ENCODE measurements at places on chromosomes 4 and X.

- peak; percentile 87 for DNase-seq
These were observed 180.3 kb upstream of the TENM3 start for GRCh38 chr4:182062936-182063335.

DNA sequence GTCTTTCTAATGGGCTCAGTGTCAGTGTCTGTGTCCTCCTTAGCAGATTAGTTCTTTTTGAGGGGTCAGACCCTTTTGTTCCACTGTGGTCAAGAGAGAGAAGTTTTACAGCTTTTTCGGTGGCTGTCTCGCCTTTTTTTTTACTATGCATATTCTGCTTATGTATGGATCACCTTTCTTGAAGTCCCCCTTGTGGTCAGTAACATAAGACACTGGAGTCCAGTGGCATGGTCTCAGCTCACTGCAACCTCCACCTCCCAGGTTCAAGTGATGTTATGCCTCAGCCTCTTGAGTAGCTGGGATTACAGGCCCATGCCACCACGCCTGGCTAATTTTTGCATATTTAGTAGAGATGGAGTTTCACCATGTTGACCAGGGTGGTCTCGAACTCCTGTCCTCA, 54.0 kb upstream of the PGRMC2 start:
- no peak for DNase-seq

DNA sequence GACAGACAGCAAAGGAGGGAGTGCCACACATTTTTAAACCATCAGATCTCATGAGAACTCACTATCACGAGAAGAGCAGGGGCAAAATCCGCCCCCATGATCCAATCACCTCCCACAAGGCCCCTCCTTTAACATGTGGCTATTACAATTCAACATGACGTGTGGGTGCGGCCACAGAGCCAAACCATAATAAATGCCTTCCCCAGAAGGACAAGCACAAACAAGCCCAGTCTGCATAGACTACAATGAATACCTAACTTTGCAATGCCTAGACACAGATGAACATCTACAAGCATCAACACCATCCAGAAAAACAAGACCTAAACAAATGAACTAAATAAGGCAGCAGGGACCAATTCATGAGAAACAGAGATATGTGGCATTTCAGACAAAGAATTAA, 12.3 kb downstream of the ETDA start:
- no peak for DNase-seq

GRCh38 chr4:155818639-155819038, 47.4 kb downstream of the ASIC5 start:
- no peak for DNase-seq

- no peak for DNase-seq
These were observed 11.8 kb downstream of the ZNF182 start for GRCh38 chrX:47992095-47992380.

DNA sequence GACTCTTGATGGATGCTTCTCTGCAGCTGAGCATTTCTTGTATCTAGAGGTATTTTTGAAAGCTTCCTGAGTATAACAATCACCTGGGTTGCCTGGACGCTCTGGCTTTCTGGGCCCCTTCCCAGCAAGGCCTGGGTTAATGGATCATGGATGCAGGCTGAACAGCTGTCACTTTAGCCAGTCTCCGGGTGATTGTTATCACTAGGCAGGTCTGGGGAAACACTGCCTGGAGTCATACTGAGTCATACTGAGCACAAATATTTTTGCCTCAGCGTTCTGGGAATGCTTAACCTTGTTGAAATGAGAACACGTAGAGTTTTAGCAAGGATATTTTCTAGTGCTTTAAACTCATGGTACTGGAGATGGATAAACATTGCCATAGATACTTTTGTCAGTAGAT, 102.6 kb downstream of the PHEX start:
- DNase-seq: no peak

DNA sequence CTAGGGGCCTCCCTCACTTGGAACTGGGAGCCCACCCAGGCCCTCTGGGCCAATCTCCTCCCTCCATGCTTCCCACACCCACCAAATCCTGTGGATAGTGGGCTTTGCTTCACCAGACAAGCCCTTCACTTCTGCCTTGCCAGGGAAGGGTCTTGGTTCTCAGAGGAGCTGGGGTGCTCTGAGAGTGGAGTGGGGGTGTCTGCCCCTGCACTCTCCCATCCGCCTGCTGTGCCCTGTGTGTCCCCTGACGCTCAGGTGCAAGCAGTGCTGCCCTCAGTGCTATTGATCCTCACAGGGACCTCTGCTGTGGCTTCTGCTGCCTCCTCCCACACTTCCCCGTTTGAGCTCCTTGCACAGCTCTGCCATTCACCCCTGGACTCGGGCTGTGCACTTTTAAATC, 117.3 kb upstream of the NKX1-1 start:
- DNase-seq: no peak

- DNase-seq: no peak
These were observed 500.0 kb downstream of the SPRY1 start for GRCh38 chr4:123896446-123897071.

DNA sequence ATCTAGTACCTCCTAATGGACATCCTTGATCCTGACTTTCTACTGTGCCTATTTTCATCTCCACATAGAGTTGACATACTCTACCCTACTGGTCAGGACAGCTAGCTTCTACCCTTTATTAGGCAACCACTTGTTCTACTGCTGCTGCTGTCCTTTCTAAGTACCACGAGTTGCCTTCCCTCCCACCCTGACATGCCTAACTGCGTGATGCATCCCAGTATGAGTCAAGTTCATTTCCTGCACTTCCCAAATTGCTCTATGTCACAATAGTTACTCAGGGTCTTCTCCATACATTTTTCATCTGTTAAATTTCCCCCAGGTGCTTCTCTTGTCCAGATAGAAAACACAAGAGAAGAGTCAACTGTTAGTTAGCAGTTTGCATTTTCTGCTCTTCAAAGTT, 133.4 kb downstream of the TBC1D19 start:
- DNase-seq: no peak

GRCh38 chr4:95470622-95471021, 78.2 kb downstream of the UNC5C start:
- no peak for DNase-seq

GRCh38 chr4:176794651-176795050, 1.9 kb upstream of the VEGFC start:
- no peak for DNase-seq

- no peak for DNase-seq
These were observed 71.3 kb upstream of the LDB2 start for GRCh38 chr4:16969696-16970135.

- no peak for DNase-seq
These were observed 83.9 kb downstream of the QDPR start for GRCh38 chr4:17427991-17428390.

DNA sequence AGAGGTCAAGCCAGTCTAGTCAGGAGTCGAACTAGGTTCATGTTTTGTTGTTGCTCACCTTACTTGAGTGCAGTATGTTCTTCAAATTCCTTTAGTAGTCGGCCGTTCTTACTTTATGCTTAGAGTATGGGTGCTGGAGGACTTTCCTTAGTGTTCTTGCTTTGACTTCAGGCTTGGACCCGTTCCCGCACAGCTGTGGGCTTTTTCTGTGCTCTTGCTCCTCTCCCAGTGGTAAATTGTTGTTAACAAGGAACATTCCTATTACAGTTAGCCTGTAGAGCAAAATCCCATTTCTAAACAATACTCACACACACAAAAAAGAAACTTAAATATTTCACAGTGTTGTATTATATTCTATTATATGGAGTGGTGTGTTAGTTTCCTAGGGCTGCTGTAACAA, 113.5 kb downstream of the RAP1GDS1 start:
- DNase-seq: no peak

GRCh38 chrX:153590961-153591956, 7.7 kb downstream of the CCNQ start:
- no peak for DNase-seq

DNA sequence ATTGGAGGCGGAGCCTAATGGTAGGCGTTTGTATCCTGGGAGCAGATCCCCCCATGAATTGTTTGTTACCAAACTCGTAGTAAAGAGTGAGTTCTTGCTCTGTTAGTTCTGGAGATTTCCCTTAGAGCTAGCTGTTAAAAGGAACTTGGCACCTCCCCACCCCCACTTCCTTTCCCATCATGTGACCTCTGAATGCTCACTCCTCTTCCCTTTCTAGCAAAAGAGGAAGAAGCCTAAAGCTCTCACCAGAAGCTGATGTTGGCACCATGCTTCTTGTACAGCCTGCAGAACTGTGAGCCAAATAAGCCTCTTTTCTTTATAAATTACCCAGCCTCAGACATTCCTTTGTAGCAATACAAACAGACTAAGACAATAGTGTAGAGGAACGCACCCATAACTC, 13.8 kb upstream of the ATOH1 start:
- DNase-seq: peak; percentile 19

DNA sequence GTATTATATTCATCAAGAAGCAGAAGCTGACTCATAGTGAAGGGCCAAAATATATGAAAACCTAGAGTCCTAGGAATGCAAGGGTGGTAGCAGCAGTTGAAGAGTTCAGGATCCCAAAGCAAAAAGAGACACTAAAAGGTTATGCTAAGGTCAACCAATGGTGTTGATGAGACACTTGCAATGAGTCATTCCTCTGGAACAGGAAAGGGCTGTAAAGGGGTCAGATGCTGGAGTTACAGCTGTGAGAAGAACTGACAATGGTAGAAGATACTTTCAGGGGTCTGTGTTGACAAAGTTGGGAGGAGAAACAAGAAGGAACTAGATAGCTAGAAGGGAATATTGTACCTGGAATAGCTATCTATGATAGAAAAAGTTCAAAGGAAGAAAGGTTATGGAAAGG, 47.5 kb downstream of the ZGRF1 start:
- no peak for DNase-seq

- DNase-seq: peak; percentile 39
These were observed at the start of gene STS for GRCh38 chrX:7147413-7147977. Gene STS, plus strand, starts transcription at chrX:7147712. Its CDS starts 105,488 bp downstream, at chrX:7253200.

GRCh38 chr4:40577588-40578253, 51.9 kb downstream of the RBM47 start:
- no peak for DNase-seq

- DNase-seq: no peak
These were observed 337.8 kb downstream of the PDGFC start for GRCh38 chr4:156633847-156634246.

- no peak for DNase-seq
These were observed 243.3 kb downstream of the SLC7A11 start for GRCh38 chr4:137998666-137999429.

DNA sequence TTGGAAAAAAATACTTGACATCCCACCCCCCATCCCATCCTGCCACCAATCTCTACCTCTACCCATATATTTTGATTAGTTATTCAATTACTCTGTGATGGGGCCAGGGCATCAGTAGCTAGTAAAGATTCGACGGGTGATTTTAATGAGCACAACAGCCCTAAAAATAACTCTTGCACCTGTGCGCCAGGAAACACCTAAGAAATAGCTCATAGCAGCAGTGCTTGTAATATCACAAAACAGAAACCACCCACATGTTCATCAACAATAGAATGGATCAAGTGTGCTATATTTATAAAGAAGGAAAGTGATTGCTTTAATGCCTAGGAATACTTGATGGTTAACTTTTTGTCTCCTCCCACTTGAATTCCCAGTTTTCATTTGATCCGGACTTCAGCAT, 225.6 kb upstream of the LCORL start:
- peak; percentile 91 for DNase-seq

DNA sequence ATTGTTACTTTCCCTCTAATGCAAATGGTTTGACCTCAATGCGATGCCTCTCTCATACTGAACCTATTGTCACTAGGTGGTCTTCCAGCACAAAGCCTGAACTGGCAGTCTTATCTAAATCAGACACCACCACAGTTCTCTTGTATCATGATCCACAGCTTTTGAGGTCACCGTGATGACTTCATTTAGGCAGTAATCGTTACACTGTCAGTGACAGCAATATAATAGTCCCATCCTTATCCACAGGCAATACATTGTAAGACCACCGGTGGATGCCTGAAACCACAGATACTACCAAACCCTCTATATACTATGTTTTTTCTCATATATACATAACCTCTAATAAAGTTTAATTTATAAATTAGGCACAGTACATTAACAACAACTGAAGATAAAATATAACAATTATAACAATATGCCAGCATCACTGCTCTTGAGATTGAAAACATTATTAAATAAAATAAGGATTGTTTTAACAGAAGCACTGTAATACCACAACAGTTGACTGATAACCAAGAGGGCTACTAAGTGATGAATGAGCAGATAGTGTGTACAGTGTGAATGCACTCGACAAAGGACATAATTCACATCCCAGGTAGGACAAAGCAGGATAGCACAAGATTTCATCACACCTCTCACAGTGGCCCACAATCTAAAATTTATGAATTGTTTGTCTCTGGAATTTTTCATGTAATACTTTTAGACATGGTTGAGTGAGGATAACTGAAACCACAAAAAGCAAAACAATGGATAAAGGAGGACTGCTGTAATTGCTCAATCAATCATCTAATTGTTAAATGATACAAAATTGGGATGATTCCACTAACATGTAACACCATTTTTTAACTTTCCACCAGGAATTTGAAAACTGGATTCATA, 419.4 kb downstream of the CENPC start:
- no peak for DNase-seq

GRCh38 chr4:168293386-168293975, 25.1 kb downstream of the DDX60 start:
- no peak for DNase-seq

DNA sequence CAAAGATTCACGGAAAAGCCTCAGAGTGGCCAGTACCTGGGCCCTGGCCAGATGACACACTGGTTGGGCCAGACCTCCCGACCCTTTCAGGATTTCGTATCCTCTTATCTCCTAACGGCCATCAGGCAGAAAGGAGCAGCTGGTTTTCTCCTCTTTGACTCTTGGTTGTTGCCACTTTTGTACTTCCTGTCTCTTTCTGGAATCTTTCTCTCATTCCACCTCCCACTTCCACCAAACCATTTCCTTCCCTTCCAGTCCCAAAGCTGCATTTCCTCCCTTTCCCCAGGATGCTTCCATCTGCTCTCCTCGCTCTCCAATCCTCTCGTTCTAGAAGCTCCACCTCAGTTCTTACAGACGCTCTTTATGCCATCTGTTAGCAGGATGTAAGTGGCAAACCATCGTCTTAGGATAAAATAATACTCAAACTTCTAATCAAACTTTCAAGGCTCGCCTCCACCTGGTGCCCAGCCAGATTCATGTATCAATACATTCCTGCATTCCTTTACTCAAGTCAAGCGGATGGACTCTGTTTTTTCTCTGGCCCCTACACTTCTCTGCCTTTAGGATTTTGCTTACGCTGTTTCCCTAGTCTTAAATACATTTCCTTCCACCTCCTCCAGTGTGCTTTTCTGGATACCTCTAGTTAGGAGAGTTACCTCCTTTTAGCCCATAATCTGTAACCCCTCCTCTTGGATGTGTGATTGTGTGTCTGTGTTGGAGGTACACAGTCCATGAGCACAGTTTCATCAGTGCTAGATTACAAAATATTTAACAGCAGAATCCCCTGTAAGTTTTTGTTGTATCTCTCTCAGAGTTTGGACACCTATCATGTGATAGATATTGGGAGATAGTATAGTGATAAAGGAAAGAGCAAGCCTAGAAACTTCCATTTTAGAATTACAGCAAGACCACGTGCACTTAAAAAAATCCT, 70.4 kb downstream of the LDB2 start:
- DNase-seq: no peak
